ENCODE measurements at places on chromosomes 11 and 22. TPM values are rescaled to one million over a fixed set of nuclear protein-coding genes. Genes with fewer than 3 reads are reported as not detected.
A peak's percentile ranks its signal among the peaks of the same experiment; 100 is the strongest.

Gene OR8H1
- total RNA-seq: not detected

Gene LRRC4C
- 0.41 TPM for total RNA-seq

Gene BTBD18
- total RNA-seq: not detected

Gene NUDT8
- total RNA-seq: 102 TPM

Gene H19
- 634 TPM for total RNA-seq

Gene OR8A1
- total RNA-seq: not detected

Gene AMOTL1
- total RNA-seq: 61.1 TPM

DNA sequence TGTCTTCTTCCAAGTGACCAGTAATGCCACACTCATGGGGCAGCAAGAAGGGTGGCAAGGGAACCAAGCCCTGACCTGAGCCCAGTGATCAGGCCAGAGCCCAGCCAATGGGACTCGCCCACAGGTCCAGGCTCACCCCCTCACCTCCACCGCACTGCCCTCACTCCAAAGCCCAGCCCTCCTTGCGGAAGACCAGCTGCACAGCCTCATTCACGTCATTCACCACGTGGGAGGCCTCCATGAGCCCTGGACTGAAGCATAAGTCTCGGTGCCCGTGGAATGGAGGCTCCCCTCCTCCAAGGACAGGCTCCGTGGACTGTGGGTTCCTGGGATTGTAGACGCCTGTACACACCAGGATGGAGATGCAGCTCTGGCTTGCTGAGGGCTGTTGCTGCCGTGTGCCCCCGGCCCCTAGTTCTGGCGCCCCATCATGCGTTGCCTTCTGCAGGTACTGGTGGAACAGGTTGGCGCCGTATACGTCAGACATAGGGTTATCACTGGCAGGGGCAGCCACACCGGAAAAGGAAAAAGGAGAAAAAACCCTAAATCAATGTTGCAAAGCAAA lies 16.8 kb upstream of the TMEM121B start:
- H3K27me3 ChIP-seq: no peaks in the 10 kb centered on the region
- no peak for DNase-seq
- peaks cover 47% of the 10 kb centered on the region for H3K4me1 ChIP-seq
- peaks cover 42% of the 10 kb centered on the region for H3K36me3 ChIP-seq

GRCh38 chr11:119590651-119591351 lies 138.2 kb downstream of the NECTIN1 start:
- H3K27ac ChIP-seq: no peak overlapping the region
- H3K4me1 ChIP-seq: no peaks in the 10 kb centered on the region
- peaks cover 68% of the 10 kb centered on the region for H3K27me3 ChIP-seq
- no peak for DNase-seq

DNA sequence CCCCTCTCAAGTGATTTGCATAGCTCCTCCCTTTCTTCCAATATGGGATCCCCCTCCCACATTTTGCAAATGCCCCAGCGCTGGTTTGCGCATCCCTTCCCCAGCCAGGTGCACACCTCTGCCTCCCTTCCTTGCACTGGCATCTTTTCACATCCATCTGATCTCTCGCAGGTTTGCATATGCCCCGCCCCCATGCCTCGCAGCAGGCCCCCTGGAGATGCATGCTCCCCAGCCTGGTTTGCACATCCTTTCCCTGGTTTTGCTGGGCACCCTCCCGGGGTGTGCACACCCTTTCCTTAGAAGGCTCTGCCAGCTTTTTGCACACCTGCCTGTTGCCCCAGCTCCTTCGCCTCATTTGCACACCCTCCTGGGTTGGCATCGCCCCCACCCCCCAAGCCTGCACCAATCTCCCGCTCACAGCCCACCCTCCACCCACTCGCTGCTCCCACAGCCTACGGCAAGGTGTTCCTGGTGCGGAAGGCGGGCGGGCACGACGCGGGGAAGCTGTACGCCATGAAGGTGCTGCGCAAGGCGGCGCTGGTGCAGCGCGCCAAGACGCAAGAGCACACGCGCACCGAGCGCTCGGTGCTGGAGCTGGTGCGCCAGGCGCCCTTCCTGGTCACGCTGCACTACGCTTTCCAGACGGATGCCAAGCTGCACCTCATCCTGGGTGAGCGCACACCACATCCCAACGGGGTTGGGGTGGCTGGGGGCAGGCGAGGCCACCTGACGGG lies 917 bp downstream of the RPS6KA4 start:
- peaks cover 43% of the 10 kb centered on the region for H3K36me3 ChIP-seq
- H3K27me3 ChIP-seq: no peaks in the 10 kb centered on the region
- peak overlapping the region; percentile 83 for H3K4me3 ChIP-seq
- H3K27ac ChIP-seq: peak overlapping the region; percentile 92
- H3K4me1 ChIP-seq: peaks cover 47% of the 10 kb centered on the region

DNA sequence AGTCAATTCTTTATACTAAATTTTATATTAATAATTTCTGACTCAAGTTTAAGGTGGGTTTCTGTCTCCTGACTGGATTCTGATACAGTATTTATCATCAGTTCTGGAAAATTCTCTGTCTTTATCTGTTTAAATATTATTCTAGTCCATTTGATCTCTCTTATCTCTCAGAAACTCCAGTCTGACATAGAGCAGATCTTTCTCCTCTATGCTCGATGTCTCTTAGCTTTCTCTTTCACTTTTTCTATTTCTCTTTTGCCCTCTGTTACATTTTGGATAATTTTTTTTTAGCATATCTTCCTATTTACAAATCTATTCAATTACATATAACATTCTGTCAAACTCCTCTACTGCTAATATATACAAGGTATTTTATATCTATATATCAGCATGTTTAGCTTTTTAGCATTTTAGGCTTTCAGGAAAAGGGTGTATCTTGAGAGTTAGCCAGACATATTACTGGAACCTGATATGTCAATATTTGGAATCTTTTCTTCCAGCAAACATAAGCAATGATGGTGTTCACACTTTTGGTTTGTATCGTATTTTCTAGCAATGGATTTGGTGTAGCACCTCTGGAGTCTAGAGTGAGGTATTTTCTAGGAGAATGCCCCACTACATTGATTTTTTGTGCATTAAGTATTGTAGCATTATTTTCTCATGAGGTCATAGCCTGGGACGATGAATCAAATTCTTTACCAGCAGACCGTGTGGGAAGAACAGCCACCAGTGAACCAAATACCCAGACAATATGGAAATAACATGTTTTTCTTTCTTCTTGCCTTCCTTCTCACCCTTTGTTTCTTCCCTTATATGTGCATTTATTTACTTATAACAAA lies 4.1 kb upstream of the NNMT start:
- H3K27ac ChIP-seq: peak overlapping the region; percentile 89
- peak overlapping the region; percentile 29 for H3K4me3 ChIP-seq
- H3K4me1 ChIP-seq: peaks cover 61% of the 10 kb centered on the region
- no peaks in the 10 kb centered on the region for H3K36me3 ChIP-seq

DNA sequence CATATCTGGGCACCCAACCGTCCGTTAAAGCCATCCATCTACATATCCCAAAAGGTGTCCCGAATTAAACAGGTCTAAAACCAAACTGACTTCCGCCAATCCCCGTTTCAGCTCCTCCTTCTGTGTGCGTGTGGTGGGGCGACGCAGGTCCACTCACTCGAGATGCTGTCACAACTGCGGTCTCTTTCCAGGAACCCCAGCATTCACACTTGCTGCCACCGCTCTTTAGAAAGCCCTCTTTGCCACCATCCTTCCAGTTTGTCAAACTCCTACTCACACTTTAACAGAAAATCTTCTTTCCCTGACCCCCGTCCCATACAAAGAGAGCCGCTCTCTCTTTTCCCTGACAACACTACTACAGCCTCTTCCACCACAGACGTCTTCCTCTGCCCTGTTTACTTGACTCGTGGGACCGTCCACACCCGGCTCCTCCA lies 467 bp downstream of the ESS2 start:
- no peak for DNase-seq
- H3K4me3 ChIP-seq: peak overlapping the region; percentile 87
- H3K27ac ChIP-seq: peak overlapping the region; percentile 78
- peaks cover 21% of the 10 kb centered on the region for H3K27me3 ChIP-seq
- peaks cover 38% of the 10 kb centered on the region for H3K36me3 ChIP-seq
- H3K4me1 ChIP-seq: peaks cover 27% of the 10 kb centered on the region

DNA sequence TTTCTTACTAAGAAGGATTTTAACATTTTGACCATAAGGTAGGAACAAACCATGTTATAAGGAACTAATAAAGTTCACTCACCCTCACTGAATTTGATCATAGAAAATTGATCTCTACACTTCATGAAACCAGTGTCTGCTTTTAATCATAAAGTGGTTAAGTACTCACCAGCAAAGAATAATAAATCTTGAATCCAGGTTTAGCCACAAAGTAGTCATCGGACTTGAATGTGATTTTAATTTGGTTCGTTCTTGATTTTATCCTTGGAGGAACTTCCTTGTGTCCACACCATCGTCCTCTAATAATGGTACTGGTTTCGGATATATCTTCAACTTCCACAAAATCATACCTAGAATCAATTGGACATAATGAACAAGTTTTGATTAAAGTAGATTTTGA lies 40.5 kb upstream of the DDI1 start:
- no peak overlapping the region for H3K4me3 ChIP-seq
- no peak overlapping the region for H3K27ac ChIP-seq
- no peaks in the 10 kb centered on the region for H3K4me1 ChIP-seq
- no peak for DNase-seq
- H3K36me3 ChIP-seq: no peaks in the 10 kb centered on the region

GRCh38 chr11:130216591-130217132 lies 57.1 kb downstream of the ST14 start:
- H3K4me3 ChIP-seq: no peak overlapping the region
- peaks cover 34% of the 10 kb centered on the region for H3K27me3 ChIP-seq
- no peaks in the 10 kb centered on the region for H3K36me3 ChIP-seq
- peaks cover 6% of the 10 kb centered on the region for H3K4me1 ChIP-seq
- H3K27ac ChIP-seq: no peak overlapping the region

- no peaks in the 10 kb centered on the region for H3K36me3 ChIP-seq
- H3K27me3 ChIP-seq: no peaks in the 10 kb centered on the region
- H3K4me3 ChIP-seq: no peak overlapping the region
- H3K4me1 ChIP-seq: peaks cover 25% of the 10 kb centered on the region
These were observed 60.2 kb downstream of the FLRT1 start for GRCh38 chr11:64095949-64096348.

- H3K4me3 ChIP-seq: no peak overlapping the region
- peaks cover 86% of the 10 kb centered on the region for H3K27me3 ChIP-seq
- no peak for DNase-seq
- H3K4me1 ChIP-seq: no peaks in the 10 kb centered on the region
- no peaks in the 10 kb centered on the region for H3K36me3 ChIP-seq
These were observed 286.4 kb downstream of the NTM start for GRCh38 chr11:131656839-131657211.

GRCh38 chr11:15967966-15968365 lies 388.4 kb downstream of the SOX6 start:
- H3K4me1 ChIP-seq: peaks cover 62% of the 10 kb centered on the region
- DNase-seq: no peak
- H3K4me3 ChIP-seq: peak overlapping the region; percentile 32
- H3K27ac ChIP-seq: peak overlapping the region; percentile 87
- no peaks in the 10 kb centered on the region for H3K27me3 ChIP-seq
- no peaks in the 10 kb centered on the region for H3K36me3 ChIP-seq

DNA sequence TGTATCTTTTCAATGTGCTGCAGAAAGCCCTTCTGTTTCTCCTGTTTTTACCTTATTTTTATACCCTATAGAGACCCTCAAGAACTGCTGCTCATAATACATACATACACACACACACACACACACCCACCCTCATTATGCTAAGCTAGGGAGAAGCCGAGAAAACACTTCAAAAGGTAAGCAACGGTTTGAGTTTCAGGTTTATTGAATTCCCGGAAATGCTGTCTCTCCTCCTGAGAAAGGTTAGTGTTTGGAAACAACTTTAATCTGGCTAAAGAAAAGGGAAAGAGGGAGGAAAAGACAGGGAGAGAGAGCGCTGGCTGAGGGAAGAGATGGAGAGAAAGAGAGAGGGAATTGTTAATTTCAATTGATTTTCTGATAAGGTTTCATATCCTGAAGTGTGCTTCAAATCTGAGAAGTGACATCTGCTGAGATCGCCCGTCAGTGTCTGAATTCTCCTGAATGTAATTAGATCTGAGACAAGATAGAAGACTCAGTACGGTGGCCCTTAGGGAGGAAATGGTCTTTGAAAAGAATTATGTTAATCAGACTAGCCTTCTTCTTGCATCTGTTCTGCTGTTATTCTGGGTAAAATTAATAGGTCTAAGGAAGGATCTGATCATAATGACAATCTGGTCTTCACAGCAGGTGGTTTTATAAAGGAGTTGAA lies 169.1 kb downstream of the NXPE2 start:
- H3K36me3 ChIP-seq: no peaks in the 10 kb centered on the region
- DNase-seq: no peak

DNA sequence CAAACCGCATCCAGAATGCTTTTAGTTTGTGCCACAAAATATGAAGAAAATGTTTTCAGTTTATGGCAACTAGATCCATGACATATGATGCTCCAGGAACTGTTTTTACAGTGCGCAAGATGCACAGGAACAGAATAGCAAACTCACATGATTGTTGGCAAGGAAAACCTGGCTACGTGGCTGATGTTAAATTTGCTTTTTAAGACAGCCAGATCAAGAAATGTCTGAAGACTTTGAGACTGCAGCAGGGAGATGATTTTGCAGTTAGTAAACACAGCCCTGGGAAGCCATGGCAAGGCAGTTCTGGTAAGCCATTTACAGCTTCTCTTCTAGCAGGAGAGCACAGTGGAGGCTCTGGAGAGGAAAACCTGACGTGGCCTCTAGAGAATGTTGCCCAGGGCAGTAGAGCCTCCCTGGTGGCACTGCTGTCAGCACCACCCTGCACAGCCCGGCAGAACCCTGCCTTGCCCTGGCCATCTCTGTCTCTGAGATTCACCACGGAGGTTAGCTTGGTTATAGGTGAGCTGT lies 69.8 kb upstream of the TNRC6B start:
- peak overlapping the region; percentile 49 for H3K4me3 ChIP-seq
- H3K27me3 ChIP-seq: no peaks in the 10 kb centered on the region

DNA sequence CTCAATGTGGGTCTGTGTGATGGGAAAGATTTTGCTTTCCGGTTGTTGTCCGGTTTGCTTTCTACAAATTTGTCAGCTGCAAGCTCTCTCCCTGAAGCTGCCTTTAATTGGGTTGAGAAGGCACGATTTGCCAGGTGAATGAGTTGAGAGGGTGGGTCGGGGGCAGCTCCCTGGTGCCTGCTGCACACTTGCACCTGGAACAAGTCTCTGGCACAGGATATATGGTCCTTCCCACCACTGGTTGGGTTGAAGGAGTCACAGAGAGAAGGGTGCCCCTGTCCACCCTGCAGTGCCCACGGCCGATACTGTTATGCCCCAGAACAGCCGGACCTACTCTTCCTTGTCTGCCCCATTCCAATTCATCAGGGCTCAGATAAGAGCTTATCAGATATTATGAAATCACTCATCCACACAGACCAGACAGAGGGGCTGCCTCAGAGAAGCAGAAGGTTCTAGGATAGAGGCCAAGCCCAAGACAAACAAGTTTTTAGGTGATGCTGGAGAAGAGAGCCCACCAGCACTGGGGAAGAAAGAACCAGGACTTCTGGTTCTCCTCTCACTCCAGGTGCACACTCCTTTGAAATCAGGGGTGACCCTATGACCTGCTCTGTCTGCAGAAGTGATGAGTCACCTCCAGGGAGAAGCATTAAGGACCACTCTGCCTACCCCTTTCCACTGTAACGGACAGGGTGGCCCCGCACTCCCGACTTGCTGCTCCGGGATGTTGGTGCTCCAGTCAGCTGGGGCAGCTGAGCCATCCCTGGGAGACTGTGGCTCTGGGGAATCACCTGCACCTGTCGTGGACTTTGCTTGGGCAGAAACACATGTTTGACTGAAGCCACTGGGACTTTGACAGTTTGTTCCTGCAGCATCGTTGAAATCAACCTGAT lies 45.3 kb downstream of the RTL6 start:
- no peaks in the 10 kb centered on the region for H3K27me3 ChIP-seq
- no peak overlapping the region for H3K27ac ChIP-seq
- no peaks in the 10 kb centered on the region for H3K36me3 ChIP-seq
- no peak for DNase-seq
- H3K4me1 ChIP-seq: peaks cover 9% of the 10 kb centered on the region
- no peak overlapping the region for H3K4me3 ChIP-seq

- no peak for DNase-seq
- no peak overlapping the region for H3K27ac ChIP-seq
- H3K4me1 ChIP-seq: no peaks in the 10 kb centered on the region
These were observed 85.0 kb upstream of the ANO1 start for GRCh38 chr11:69992943-69993694.

Measured in left ventricle myocardium inferior (tissue), 1 donor.